ENCODE measurements at places on chromosomes 5 and 9.

- DNase-seq, result no peak
Measured at GRCh38 chr9:74556685-74557084, 59.5 kb downstream of the RORB start.

GRCh38 chr5:999032-999501 lies 9.5 kb upstream of the NKD2 start:
- no peak for DNase-seq

GRCh38 chr9:107242073-107243030 lies 40.7 kb upstream of the RAD23B start:
- DNase-seq, result no peak

DNA sequence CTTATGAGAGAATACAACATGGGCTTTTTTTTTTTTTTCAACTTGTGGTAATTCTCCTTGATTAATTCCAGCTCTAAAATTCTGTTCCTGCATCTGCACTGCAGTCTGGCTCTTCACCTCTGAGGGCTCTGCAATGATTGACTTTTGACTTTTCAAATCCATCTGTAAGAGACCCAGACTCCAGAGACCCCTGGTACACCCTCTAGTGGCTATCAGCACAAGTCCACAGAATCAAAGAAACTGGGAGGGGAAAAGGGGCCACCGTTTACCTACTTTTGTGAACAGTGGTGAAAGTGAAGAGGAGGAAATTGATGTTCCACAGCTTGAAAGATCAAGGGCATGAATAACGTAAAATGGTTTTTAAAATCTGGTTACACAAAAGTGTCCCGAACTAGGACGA lies 151.6 kb downstream of the SLIT3 start:
- DNase-seq, result no peak

DNA sequence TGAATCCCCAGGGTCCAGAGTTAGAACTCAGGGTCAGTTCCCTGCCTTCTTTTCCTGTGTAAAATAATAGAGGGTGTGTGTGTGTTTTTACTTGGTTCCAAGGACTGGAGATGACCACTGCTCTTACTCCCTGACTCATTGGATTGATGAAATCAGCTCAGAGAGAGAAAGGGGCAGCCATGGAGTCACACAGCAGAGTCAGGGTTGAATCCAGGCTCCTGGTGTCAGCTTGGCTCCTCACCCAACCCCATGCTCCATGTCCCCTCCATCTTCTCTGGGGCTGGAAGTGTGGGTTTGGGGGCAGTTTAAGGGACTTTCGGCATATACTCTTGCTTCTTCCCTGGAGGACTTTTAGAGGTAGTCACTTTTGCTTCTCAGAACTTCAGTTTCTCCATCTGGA lies 21.6 kb downstream of the DAB2IP start:
- no peak for DNase-seq

- no peak for DNase-seq
Measured at GRCh38 chr5:130720355-130720754, 444.7 kb downstream of the HINT1 start.

Data from stimulated activated CD4-positive, alpha-beta T cell treated with anti-CD3 and anti-CD28 coated beads, Interleukin-15, amount 100 ng/mL, for 1 hour (primary cell).